ENCODE measurements at places on chromosomes 6 and 20.
A peak's percentile ranks its signal among the peaks of the same experiment; 100 is the strongest.

- peak; percentile 22 for DNase-seq
Observed at GRCh38 chr6:100001915-100002388, 7.9 kb upstream of the MCHR2 start.

DNA sequence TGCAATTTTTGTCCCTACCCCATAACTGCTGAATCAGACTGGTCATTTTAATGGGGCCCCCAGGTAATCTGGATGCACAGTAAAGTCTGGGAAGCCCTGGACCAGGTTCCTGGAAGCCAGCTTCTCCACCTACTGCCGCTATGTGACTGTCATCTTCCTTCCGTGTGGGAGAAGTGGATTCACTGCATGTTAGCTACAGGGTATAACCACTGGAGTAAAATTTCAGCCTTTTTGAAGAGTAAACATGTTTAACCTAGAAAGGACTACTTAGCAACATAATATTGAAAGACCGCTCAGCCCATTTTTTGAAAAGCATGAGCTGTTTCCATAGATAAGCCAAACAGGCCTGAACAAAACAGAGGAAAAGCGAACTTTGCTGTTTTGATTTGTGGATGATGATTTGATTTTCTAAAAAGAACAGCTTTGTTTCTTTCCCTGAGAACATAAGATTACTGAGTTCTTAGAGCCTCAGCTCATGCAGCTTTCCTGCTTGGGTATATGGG lies 208.1 kb downstream of the PLCB4 start:
- DNase-seq, result no peak

- no peak for DNase-seq
Observed at GRCh38 chr6:136801581-136801980, 9.3 kb upstream of the MAP3K5 start.

GRCh38 chr20:54105653-54106052 lies 35.3 kb upstream of the BCAS1 start:
- no peak for DNase-seq

- DNase-seq, result no peak
Observed at GRCh38 chr6:64838726-64839125, 868.3 kb downstream of the EYS start.

DNA sequence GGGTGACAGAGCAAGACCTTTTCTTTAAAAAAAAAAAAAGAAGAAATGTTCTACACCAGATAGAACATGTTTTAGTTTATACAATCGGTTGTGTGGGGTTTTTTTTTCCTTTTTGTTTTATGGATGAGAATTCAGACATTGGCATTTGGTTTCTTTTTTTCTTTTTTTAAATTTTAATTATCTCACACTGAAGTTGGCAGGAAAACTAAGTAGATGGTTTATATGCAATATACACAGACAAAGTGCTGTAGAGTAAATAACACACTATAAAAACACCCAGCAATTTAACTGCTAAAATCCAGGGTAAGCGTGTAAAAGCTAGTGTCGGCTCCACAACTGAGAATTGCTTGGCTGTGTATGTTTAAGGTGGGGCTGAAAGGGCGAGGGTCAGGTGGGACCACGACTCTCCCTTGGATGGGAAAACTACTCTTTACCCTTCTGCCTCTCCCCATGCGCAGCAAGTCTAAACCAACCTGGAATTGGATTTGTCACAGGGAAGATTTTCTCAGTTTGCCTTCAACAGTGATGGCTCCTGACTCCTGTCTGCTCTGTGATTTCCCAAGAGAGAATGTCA lies 147.1 kb upstream of the MARCKS start:
- no peak for DNase-seq

DNA sequence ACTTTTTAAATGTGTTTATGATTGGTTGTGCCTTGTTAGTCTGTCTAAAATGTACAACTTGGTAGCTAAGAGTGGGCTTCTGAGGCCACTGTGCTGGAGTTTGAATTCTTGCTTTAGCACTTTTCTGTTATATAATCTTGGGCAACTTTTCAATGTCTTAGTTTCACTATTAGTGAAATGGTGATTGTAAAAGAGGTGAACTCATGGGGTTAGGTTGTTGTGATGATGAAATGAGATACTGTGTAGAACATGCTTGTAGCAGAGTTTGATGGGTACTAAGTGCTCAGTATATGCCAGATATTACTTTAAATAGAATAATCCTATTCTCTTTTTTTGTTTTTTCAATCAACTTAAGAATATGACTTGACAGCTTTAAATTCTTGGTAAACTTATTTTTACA lies 624.7 kb downstream of the CD109 start:
- DNase-seq, result no peak
